ENCODE measurements at places on chromosomes 3 and 15. TPM values are rescaled to one million over a fixed set of nuclear protein-coding genes. Genes with fewer than 3 reads are reported as not detected.

DNA sequence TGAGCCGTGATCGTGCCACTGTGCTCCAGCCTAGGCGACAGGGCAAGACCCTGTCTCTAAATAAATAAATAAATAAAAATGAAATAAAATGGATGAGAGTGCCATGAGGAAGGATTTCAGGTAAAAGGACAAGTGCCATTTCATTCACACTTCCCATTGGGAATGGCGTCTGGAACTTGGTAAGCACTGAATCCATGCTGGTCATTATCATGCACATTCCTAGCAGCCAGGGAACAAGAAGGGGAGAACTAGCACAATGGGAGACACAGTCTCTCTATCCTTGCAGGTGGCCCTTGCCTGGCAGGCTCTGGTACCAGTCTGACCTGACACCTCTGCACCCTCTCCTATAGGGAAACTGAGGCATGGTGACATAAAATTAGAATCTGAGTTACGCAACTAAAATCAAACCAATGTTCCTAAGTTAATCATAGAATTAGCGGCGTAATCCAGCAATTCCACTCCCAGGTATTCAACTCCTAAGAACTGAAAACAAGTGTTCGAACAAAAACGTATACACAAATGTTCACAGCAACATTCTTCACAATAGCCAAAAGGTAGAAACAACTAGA, 70.8 kb upstream of the MFGE8 start:
- no peak overlapping the region for H3K4me3 ChIP-seq
- peaks cover 9% of the 10 kb centered on the region for H3K4me1 ChIP-seq
- no peak overlapping the region for H3K27ac ChIP-seq
- no peak for DNase-seq

DNA sequence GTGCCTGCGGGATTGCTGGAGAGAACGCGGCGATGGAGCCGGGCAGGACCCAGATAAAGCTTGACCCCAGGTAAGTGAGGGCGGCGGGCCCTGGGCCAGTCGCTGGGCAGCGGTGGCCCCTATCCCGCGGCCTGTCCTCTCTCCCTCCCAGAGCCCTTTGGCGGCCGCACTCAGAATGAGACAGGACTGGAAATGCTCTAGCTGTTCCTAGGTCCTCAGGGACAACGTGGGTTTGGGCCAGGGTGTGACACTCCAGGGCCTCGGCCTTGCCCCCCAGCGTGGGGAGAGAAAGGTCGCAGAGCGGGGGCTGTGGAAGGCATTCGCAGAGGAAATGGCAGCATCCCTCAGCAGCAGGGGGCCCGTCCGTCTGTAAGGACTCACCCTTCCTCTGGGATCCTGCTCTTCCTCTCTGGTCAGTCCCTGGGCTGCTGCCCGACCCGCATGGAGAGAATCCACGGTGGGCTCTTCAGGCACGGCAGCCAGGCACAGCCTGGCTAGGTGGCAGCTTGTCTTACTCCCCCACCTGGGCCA, 412 bp downstream of the SLC51A start:
- H3K4me1 ChIP-seq = 0 out of 2 replicates have a peak, but pooled peaks cover 2% of the 10 kb centered on the region
- DNase-seq = no peak
- H3K4me3 ChIP-seq = peak overlapping the region; percentile 75

GRCh38 chr3:156014489-156014888, 105.9 kb upstream of the KCNAB1 start:
- no peak overlapping the region for H3K4me3 ChIP-seq
- no peaks in the 10 kb centered on the region for H3K27me3 ChIP-seq
- H3K36me3 ChIP-seq = no peaks in the 10 kb centered on the region
- H3K4me1 ChIP-seq = no peaks in the 10 kb centered on the region

DNA sequence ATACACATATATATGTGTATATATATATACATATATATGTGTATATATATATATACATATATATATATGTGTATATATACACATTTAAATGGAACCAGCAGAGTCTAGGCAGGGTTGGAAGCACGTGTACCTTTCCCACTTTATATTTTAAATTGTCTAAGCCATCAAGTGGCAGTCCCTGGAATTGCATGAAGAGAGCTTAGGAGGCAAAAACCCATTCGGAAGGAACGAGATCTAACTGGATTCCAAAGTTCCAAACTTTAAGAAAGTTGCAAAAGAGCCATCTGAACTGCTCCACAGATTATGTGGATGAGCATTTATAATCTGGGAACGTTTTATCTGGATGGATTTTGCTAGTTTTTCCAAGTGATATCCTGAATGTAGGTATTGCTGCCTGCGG, 186.5 kb downstream of the FOXP1 start:
- DNase-seq = no peak
- H3K4me1 ChIP-seq = no peaks in the 10 kb centered on the region
- H3K4me3 ChIP-seq = no peak overlapping the region
- H3K27ac ChIP-seq = no peak overlapping the region

DNA sequence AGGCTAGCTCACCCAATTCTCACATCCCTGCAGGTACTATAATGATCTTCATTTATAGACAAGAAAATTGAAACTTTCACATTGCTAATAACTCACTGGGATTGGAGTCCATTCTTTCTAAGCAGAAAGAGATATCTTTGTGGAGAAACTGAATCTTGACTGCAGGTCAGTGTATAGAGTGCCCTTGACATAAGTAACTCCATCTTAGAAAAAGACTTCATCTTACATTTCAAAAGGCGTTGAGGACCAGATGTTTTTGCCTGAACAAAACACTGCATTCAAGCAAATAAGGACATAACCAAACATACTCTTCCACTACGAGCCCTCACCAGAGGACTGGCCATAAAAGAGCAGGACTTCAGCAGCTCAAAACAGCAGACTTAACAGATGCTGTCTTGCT, 6.8 kb upstream of the CCR3 start:
- no peak overlapping the region for H3K27ac ChIP-seq
- H3K36me3 ChIP-seq = no peaks in the 10 kb centered on the region
- H3K4me3 ChIP-seq = no peak overlapping the region
- no peaks in the 10 kb centered on the region for H3K27me3 ChIP-seq

- H3K4me1 ChIP-seq = peaks cover 2% of the 10 kb centered on the region
- H3K27ac ChIP-seq = no peak overlapping the region
- H3K36me3 ChIP-seq = peaks cover 29% of the 10 kb centered on the region
- H3K27me3 ChIP-seq = no peaks in the 10 kb centered on the region
These were observed 90.2 kb downstream of the CERS3 start for GRCh38 chr15:100438570-100438969.

DNA sequence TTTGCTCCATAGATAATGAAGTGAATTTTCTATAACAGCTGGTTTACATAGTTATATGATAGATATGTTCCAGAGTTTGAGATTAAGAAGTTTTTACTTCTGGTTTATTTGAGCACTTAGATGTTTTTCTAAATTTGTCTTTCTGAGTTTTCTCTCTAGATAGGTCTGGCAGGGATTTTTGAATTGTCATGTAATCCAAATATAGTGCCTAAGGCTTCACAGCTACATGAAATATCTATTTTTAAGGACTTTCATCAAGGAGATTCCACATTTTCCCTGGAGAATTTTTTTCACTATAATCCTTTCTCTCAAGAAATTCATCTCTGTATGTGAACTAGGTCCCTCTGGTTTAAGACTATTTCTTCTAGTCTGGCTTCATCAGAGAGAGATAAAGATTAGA, 12.0 kb downstream of the PPM1L start:
- H3K27me3 ChIP-seq = no peaks in the 10 kb centered on the region
- H3K36me3 ChIP-seq = no peaks in the 10 kb centered on the region
- no peaks in the 10 kb centered on the region for H3K4me1 ChIP-seq
- H3K4me3 ChIP-seq = no peak overlapping the region
- DNase-seq = no peak

- H3K27ac ChIP-seq = no peak overlapping the region
- peaks cover 5% of the 10 kb centered on the region for H3K4me1 ChIP-seq
These were observed 25.3 kb upstream of the ARHGEF3 start for GRCh38 chr3:56826831-56827722.

GRCh38 chr15:40618023-40618422, 24.0 kb downstream of the KNL1 start:
- no peak overlapping the region for H3K27ac ChIP-seq
- H3K4me1 ChIP-seq = no peaks in the 10 kb centered on the region
- no peak for DNase-seq
- no peak overlapping the region for H3K4me3 ChIP-seq
- no peaks in the 10 kb centered on the region for H3K27me3 ChIP-seq
- peaks cover 3% of the 10 kb centered on the region for H3K36me3 ChIP-seq

- no peak overlapping the region for H3K4me3 ChIP-seq
- no peaks in the 10 kb centered on the region for H3K27me3 ChIP-seq
- H3K36me3 ChIP-seq = no peaks in the 10 kb centered on the region
- no peak overlapping the region for H3K27ac ChIP-seq
- DNase-seq = no peak
These were observed 462.6 kb downstream of the PDCD6IP start for GRCh38 chr3:34261001-34261385.

DNA sequence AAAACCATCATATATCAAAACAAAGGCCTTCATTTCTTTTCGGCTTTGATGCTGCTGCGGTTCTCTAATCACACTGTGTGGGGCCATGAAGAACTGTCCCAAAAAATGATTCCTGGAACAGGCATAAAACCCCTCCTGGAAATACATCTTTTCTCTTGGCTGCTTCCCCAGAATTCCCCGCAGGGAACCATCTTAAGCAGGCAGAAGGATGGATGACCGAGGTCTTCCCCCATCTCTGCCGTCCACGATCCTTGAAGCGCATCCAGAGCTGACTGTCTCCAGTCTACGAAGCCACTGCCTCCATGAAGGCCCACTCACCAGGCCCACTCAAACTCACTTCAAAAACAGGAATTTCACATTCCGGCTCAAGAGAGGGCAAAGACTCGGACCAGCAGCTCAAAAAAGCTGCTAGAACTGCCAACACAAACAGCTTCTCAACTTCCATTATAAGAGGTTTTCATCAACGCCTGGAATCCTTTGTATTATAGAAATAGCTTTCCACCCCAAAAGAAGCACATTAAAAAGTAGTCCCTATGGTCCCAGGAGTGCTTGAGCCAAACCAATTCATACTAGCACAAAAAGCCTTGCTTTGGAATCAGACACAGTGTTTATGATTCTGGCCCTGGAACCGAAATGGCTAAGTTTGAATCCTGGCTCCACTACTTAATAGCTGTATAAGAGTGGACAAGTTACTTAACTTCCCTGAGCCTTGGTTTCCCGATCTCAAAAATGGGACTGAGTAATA, 487.5 kb upstream of the WNT5A start:
- H3K36me3 ChIP-seq = no peaks in the 10 kb centered on the region
- DNase-seq = no peak
- H3K4me3 ChIP-seq = no peak overlapping the region
- H3K4me1 ChIP-seq = no peaks in the 10 kb centered on the region
- H3K27me3 ChIP-seq = no peaks in the 10 kb centered on the region
- no peak overlapping the region for H3K27ac ChIP-seq

DNA sequence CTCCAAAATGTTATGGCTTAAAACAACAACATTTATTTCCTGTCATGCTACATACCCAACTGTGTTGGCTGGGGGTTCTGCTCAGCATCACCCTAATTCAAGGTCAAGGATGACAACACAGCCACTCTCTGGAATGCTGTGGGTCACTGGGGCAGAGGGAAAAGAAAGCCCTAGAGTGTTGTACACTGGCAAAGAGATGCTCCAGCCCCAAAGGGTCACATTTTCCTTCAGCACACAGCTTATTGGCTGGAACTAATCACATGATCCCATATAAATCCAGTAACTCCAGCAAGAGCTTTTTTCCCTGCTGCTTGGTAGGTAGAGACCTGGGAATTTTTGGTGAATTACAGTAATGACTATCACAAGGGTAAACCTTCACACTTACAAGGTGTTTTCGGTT, 1041.4 kb downstream of the NTRK3 start:
- H3K27me3 ChIP-seq = no peaks in the 10 kb centered on the region
- no peaks in the 10 kb centered on the region for H3K36me3 ChIP-seq
- H3K27ac ChIP-seq = no peak overlapping the region
- H3K4me3 ChIP-seq = no peak overlapping the region
- no peak for DNase-seq

- no peaks in the 10 kb centered on the region for H3K4me1 ChIP-seq
- no peak overlapping the region for H3K27ac ChIP-seq
- H3K4me3 ChIP-seq = no peak overlapping the region
- no peaks in the 10 kb centered on the region for H3K36me3 ChIP-seq
- H3K27me3 ChIP-seq = no peaks in the 10 kb centered on the region
These were observed 55.5 kb upstream of the MRPS22 start for GRCh38 chr3:139288266-139288821.

- H3K4me1 ChIP-seq = no peaks in the 10 kb centered on the region
- H3K4me3 ChIP-seq = no peak overlapping the region
These were observed 12.6 kb upstream of the SPINK8 start for GRCh38 chr3:48345946-48346572.

DNA sequence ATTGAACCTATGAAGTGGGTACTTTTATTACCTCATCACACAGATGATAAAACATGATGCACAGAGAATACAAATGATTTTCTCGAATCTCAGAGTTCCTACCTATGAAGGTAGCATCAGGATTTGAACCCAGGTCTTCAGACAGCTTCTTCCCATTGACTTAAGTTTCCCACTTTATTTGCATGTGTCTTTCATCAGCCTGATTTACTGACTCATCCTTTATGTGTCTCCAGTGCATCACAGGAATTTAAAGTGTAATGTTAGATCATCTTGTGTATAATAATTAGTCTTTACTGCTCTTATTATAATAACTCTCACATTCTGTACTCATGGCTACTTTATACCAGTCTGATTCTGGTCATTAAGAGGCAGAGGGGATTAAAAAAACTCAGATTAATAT, 449.4 kb upstream of the SUCLG2 start:
- H3K27me3 ChIP-seq = no peaks in the 10 kb centered on the region
- no peaks in the 10 kb centered on the region for H3K4me1 ChIP-seq
- DNase-seq = no peak
- no peak overlapping the region for H3K4me3 ChIP-seq
- H3K27ac ChIP-seq = no peak overlapping the region
- no peaks in the 10 kb centered on the region for H3K36me3 ChIP-seq

GRCh38 chr3:37161351-37161750, 13.0 kb downstream of the LRRFIP2 start:
- no peak overlapping the region for H3K27ac ChIP-seq
- H3K27me3 ChIP-seq = no peaks in the 10 kb centered on the region
- H3K36me3 ChIP-seq = peaks cover 3% of the 10 kb centered on the region

GRCh38 chr3:190586631-190587011, 72.7 kb downstream of the IL1RAP start:
- no peaks in the 10 kb centered on the region for H3K36me3 ChIP-seq
- no peaks in the 10 kb centered on the region for H3K27me3 ChIP-seq
- DNase-seq = no peak
- H3K4me1 ChIP-seq = peaks cover 11% of the 10 kb centered on the region

DNA sequence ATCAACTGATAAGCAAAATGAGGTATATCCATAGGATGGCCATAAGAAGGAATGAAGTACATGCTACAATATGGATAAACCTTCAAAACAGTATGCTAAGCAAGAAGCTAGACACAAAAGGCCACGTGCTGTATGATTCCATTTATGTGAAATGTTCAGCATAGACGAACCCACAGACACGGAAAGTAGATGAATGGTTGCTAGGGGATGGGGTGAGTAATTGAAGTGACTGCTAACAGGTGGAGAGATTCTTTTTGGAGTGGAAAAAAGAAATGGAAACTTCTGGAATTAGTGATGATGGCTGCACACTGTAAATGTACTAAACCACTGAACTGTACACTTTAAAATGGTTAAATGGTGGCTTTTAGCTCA, 630 bp upstream of the EFCAB12 start:
- no peaks in the 10 kb centered on the region for H3K27me3 ChIP-seq
- H3K27ac ChIP-seq = no peak overlapping the region
- peaks cover 11% of the 10 kb centered on the region for H3K36me3 ChIP-seq
- H3K4me1 ChIP-seq = peaks cover 7% of the 10 kb centered on the region

Gene CNOT10
- 67.1 TPM for total RNA-seq

Gene NCEH1
- total RNA-seq = 2.3 TPM

Gene CHRD
- total RNA-seq = 1.9 TPM

Gene ZPLD1
- total RNA-seq = not detected

Gene DET1
- 6.3 TPM for total RNA-seq

Gene MRPS25
- 56.2 TPM for total RNA-seq

Gene UCN2
- total RNA-seq = 0.68 TPM

Gene C3orf52
- 11.1 TPM for total RNA-seq
